HS-27A (cell line): ENCODE measurements at places on chromosomes 16 and 17.

DNA sequence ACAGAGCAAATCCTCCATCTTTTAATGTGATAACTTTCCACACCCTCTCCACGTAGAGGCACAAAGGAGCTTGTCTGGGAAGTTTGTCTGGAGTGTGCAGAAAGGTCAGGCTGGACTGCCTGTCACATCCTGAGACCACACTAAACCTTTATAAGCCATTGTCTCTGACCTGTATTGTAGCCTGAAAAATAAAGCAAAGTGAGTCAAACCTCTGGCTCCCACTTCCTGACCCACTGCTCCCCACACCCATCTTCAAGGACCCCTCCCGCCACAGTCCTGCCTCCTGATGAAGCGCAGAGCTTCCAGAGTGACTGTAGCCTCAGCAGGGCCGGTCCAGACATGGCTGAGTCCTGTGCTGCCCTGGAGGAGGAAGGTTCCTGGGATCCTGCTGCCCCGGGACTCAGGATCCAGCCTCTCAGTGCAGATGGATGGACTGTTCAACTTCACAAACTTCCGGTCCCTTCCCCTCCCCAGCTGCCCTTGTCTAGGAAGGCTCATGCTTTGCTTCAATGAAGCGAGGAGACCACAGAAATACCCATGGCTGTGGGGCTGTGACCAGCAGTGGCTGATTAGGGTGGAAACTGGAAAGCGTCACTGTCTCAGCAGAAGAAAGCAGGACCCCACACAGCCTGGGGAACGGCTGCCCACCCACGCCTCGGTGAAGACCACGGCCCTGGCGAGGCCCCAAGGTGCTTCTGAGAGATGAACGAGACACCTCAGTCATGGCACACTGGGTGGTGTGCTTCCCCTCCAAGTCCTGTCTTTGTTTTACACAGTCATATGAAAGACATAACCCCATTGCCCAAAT, 30.9 kb upstream of the CLEC18B start:
- no peak for DNase-seq

DNA sequence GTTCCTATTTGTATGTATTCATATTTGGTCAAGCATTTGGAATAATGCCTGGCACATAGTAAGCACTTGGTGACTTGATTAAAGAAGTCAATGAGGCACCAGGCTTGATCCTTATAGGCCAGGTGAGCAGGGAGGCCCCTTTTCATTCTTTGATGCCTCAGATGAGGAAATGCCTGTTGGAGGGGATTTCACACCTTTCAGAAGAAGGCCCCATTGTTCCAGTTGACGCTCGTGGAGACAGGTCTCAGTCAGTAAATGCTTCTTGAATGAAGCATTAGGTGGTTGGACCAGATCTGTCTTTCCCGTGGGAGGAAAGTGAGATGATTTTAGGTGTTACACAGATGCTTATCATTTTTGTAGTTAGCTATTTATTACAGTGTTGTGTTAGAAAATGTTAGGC, 13.0 kb downstream of the LCMT1 start:
- no peak for DNase-seq

DNA sequence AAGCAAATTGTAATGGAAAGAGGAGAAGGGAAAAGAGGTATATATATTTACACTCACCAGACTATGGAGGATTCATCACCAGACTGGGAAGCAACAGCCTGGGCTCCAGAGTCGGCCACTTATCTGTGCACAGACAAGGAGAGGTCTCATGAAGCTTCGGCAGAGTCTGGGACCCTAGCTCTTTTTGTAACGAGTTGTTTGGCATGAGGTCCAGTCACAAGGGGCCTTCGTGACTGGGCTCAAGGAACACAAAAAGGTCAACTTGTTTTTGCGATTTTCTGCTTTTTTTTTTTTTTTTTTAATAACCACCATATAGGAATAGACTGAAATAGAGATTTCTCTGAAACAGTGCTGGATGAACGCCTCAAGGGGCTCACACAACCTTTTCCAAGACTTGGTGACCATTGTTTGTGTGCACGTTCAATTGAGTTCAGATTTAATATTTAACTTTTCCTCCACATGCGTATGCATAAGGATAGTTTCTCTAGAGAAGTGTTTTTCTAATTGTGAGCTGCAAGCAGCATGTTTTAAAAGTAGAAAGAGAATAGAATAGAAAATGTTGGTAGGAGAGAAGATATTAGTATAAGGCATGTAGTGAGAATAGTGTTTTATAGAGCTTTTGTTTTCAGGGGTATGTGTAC, 25.8 kb downstream of the BPTF start:
- DNase-seq = no peak

DNA sequence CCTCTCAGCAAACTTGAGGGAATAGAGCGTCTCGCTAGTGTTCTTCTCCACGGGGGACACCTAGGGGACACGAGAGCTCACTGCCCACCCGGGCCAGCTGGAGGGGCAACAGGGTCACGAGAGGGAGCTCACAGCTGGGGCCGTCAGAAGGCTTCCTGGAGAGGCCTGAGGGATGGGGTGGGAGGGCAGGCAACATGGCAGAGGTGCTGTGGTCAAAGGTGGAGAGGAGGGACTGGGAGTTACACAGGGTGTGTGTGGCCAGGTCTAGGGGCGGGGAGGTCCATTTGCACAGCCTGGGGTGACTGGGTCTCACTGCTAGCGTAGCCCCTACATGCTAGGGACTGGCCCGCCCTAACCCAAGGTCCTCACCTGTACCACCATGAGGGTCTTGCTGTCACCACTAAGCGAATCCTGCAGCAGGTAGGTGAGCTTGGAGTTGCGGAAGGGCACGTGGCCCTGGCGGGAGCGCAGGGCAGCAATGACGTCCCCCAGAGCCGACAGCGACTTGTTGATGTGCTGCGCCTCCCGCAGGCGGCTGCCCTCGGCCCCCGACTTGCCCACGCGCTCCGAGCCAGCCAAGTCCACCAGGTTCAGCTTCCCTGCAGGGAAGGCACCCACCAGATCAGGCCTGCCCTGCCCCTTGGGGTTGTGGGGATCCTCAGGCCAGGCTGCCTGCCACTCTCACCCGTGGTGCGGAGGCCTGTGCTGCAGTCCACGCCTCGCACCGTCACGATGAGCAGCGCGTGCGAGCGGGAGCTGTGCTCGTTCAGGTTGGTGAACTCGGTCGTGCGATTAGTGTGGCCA, 25.0 kb downstream of the KATNB1 start:
- DNase-seq = no peak

GRCh38 chr17:72404872-72405271, 284.1 kb downstream of the SOX9 start:
- no peak for DNase-seq
